NCI-H526 (cell line): ENCODE measurements at places on chromosomes 6 and 20.

DNA sequence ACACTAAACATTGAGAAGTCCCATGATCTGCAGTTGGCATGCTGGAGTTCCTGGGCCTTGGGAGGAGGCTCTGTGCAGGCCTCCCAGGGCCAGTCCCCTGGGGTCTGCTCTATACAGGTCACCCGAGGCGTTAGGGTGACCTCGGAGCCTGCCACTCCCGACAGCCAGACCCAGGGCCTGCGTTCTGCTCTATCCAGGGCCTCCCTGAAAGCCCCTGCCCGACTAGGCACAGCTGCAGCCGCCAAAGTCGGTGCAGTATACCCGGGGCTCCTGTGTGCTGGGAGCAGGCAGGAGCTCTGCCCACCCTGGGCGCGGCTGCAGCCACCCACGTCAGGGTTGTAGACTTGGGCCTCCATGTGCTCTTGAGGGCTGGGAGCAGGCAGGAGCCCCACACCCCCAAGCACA is 6.3 kb upstream of the OR14J1 start:
- no peak for DNase-seq

- DNase-seq: no peak
Measured at GRCh38 chr6:47922391-47922790, 140.6 kb downstream of the OPN5 start.

GRCh38 chr20:363319-364078 is 16.6 kb downstream of the NRSN2 start:
- no peak for DNase-seq

DNA sequence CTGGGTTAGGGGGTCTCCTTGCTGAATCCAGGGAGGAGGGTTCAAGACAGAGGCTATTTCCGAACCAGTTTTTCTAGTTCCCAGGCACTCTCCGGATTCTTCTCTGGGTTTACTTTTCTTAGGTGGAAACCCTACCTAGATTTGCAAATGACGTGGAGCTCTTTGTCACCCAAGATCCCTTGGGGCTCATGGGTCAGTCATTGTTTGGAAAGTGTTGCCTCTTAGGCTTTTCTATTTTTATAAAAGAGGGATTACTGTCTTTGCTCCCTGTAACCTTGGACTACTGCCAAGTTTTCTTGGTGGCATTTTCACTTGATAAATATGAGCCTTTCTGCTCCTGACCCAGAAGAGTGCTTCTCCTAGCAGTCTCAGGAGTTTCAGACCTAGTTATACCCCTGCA is 33.6 kb downstream of the FAM209B start:
- no peak for DNase-seq

DNA sequence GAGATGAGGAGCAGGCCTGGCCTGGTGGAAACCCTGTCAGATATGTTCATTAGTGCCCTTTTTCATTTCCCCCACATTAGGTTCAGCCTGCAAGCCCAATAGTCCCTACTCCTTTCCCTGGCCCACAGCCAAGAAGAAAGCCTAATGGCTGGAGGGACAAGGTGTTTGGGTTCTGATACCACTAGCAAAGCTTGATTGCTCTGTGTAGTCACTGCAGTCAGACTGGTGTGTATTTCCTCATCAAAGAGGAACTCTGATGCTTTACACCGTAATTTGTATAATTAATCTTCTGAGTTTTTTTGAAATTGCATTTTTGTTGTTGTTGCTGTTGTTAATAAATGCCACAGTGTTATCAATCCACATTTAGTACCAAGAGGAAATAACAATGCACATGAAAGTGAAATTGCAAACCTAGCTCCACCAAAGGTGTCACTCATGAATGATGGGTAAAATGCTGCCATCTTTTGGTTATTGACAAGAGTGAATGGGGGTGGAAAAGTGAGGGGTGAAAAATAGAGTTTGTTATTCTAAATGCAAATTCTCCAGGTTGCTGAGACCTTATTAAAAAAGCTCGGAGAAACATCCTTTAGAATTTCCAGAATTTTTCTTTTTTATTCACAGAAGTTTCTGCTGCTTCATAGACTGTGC is 320.2 kb upstream of the POU3F2 start:
- peak; percentile 18 for DNase-seq

DNA sequence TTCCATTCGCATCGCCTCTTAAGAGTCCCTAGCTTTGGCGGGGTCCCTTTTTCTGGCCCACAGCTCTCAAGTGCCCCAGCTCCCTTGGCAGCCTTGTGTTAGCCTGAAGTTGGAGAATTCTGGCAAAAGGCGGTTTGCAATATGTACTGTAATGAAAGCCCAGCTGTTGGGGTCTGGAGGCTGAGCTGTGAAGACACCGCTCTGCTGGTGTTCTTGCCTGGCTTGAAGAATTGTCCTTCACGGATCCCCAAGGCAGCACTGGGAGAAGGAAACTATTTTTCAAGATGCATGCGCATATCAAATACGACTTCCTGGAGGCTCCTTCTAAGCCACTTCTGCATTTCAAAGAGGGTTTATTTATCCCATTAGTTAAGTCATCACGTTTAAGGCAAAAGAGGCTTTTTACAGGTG is 21.4 kb upstream of the CITED2 start:
- DNase-seq: no peak

GRCh38 chr6:15350386-15351083 is 104.7 kb downstream of the JARID2 start:
- no peak for DNase-seq

DNA sequence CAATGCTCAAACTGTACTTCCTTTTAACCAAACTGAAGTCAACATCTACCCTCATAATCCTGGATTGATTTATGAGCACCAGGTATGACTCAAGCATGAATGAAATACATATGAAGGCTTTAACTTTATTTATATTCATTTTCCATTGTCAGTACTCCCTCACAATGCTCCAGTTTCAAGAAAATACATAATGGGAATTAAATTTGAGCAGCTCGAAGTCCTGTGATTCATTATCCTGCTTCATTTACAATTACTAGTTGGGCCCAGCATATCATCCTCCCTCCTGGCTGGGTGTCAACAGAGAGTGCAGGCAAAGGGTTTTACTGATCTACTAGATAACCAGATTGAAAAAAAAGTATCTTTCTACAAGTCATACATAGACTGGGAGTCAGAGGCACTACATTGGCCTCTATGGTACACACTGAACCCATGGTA is 10.1 kb downstream of the SAMHD1 start:
- no peak for DNase-seq
